ENCODE measurements at places on chromosomes 6 and 20.

DNA sequence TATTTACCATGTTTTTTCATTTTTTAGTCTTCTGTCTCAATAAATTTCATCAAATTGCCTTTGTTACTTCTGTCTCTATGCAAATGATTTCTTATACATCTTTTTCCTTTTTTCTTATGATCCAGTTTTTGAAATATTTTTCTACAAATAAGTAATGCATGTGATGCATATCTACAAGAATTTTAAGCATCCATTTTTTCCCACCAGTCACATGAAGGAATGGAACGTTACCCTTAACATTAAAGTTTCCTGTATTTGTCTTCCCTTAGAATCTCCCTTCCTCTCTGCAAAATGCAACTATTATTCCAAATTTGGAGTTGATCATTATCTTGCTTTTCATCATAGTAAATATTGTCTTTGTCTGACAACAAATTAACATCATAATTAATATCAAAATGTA lies 35.5 kb downstream of the PSMB9 start:
- H3K36me3 ChIP-seq: no peaks in the 10 kb centered on the region
- H3K4me3 ChIP-seq: no peak overlapping the region
- no peak for DNase-seq
- no peak overlapping the region for H3K27ac ChIP-seq
- H3K4me1 ChIP-seq: peaks cover 15% of the 10 kb centered on the region
- peaks cover 19% of the 10 kb centered on the region for H3K27me3 ChIP-seq

DNA sequence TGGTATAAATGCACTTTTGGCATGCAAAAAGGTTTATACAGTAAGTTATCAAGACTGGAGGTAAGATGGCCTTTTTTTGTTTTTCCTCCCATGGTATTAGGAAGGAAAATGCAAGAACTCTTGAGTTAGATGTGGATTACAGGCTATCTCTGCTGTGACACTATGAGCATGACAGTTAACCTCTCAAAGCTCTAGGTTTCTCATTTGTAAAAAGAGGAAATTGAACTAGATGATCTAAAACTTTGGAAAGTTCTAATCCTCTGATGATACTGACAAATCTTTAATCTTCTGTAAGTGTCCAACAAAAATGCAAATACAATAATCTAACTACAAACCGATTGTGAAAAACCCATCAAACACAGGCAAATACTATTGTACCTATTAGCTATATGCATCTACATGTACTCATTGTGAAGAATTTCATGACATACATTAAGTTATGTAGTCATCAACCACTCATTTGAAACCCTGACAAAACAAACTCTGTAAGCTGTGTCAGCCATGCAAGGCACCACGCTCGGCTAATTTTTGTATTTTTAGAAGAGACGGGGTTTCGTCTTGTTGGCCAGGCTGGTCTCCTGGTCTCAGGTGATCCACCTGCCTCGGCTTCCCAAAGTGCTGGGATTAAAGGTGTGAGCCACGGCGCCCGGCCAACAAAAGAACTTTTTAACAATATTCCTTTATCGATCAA lies 4.2 kb downstream of the CDK19 start:
- no peak overlapping the region for H3K27ac ChIP-seq
- H3K27me3 ChIP-seq: no peaks in the 10 kb centered on the region
- no peak for DNase-seq
- H3K4me1 ChIP-seq: peaks cover 12% of the 10 kb centered on the region
- peaks cover 8% of the 10 kb centered on the region for H3K36me3 ChIP-seq

GRCh38 chr6:37554480-37554819 lies 54.8 kb upstream of the CCDC167 start:
- peaks cover 52% of the 10 kb centered on the region for H3K4me1 ChIP-seq
- no peak overlapping the region for H3K4me3 ChIP-seq
- no peak for DNase-seq
- no peaks in the 10 kb centered on the region for H3K36me3 ChIP-seq
- no peaks in the 10 kb centered on the region for H3K27me3 ChIP-seq

DNA sequence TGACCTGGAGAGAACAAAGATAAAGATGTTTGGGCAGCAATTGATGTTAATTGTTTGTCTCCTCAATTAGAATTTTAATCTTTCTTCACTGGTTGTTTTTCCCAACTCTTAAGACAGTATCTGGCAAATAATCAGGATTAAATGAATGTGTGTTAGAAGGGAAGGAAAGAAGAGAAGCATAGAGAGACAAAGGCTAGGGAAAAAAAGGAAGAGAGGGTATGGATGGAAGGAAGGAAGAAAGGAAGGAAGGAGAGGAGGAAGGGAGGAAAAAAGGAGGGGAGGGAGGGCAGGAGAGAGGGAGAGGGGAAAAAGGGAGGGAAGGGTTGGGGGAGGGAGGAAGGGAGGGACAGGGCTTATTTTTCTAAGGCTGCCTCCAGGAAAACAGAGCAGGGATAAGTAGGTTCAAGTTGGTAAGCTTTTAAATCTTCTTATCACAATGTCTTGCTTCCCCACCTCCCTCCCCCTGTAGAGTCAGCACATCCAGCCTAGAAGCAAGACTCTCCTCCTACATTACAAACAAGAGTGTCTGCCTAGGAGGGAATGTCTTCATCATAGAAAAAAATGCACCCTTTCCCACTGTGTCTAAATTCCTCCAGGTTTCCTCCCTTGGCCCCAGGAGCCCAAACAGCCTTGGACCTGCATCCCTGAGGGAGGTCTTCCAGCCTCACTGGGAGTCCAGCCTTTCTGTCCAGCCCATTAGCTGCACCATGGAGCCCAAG lies 447.8 kb upstream of the JARID2 start:
- H3K36me3 ChIP-seq: no peaks in the 10 kb centered on the region
- DNase-seq: no peak
- H3K27me3 ChIP-seq: peaks cover 19% of the 10 kb centered on the region
- no peak overlapping the region for H3K27ac ChIP-seq
- H3K4me1 ChIP-seq: peaks cover 16% of the 10 kb centered on the region
- no peak overlapping the region for H3K4me3 ChIP-seq

DNA sequence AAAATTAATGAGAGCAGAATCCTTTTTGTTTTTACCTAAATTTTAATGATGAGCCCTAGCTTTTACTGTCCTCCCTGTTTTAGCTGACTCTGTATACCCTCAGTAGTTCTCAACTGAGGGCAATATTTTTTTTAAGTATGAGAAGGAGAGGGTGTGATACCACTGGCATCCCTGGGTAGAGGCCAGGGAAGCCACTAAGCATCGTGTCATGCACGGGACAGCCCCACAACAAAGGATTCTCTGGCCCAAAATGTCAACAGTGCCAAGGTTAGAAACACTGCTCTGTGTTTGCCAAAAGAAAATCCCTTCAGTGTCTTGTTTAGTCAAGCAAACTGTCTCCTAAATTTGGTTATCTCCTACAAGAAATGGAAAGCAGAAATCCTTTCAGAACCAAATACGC lies 210.4 kb downstream of the KCNQ5 start:
- H3K4me3 ChIP-seq: no peak overlapping the region
- H3K27me3 ChIP-seq: no peaks in the 10 kb centered on the region
- no peak overlapping the region for H3K27ac ChIP-seq
- H3K36me3 ChIP-seq: no peaks in the 10 kb centered on the region
- no peaks in the 10 kb centered on the region for H3K4me1 ChIP-seq
- no peak for DNase-seq

- peak overlapping the region; percentile 80 for H3K27ac ChIP-seq
- H3K27me3 ChIP-seq: peaks cover 33% of the 10 kb centered on the region
- H3K36me3 ChIP-seq: no peaks in the 10 kb centered on the region
- peak overlapping the region; percentile 2 for H3K4me3 ChIP-seq
- no peak for DNase-seq
Observed at GRCh38 chr6:24583463-24584381, 62.3 kb downstream of the KIAA0319 start.

GRCh38 chr20:58053391-58054055 lies 174.9 kb downstream of the ANKRD60 start:
- H3K4me1 ChIP-seq: peaks cover 4% of the 10 kb centered on the region
- no peak for DNase-seq
- no peaks in the 10 kb centered on the region for H3K36me3 ChIP-seq
- peaks cover 18% of the 10 kb centered on the region for H3K27me3 ChIP-seq
- H3K4me3 ChIP-seq: no peak overlapping the region

DNA sequence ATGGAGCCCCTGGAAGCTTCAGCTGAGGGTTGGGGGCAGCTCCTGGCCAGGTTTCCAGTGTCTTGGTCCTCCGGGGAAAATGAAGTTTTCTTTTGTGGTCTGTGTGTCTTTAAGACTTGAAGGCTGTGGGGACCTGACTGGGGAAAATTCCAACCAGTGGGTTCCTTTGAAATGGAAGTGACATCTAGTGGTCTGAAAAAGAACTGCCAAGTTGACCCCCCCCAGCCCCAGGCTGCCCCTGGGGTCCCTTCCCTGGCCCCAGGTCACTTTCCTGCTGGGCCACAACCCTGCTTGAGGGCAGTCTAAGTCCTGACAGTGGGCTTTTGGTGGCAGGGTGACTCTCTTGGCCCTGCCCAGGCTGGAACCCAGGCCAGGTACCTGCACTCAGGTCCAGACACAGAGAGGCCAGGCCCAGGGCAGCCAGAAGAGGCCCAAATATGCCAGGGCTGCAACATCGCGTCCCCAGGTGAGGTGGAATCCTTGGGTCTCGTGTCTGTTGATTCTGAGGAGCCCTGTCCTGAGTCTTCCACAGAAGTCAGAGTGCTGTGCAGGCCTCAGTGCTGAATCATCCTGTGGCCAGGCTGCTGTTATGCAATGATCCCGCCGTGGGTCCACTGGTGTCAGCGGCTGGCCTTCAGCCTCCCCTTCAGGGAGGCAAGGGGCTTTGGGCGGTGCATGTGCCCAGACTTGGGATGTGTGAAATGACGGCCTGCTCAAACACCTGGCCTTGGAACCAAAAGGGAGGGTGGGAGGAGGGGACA lies 68.4 kb downstream of the VEGFA start:
- H3K27ac ChIP-seq: peak overlapping the region; percentile 47
- H3K27me3 ChIP-seq: no peaks in the 10 kb centered on the region
- H3K36me3 ChIP-seq: no peaks in the 10 kb centered on the region
- H3K4me1 ChIP-seq: peaks cover 19% of the 10 kb centered on the region
- DNase-seq: peak; percentile 48

DNA sequence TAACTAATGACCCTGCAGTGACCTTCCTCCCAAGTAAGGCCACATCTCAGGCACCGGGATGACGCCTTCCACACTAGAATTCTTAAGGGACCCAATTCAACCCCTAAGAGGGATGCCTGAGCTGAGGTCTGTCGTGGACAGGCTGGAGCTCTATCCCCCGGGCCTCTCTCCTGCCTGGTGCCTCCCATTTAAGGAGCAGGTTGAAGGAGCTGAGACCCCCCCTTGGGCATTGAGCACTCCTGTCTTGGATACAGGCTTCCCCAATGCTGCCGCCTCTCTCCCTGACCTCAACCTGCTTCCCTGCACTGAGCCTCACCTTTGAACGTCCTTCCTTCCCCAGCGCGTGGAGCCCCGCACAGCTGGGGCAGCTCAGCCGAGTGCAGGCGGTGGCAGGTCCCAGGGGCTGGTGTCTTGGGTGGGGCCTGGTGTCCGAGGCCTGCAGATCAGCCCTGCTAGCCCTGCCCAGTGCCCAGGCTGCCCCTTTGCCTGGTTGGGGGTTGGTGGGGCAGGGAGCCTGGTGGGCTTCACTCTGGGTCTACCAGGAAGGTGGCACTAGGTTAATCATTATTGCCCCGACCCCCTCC lies 19.9 kb upstream of the BHLHE23 start:
- no peak for DNase-seq
- H3K4me3 ChIP-seq: no peak overlapping the region
- peaks cover 72% of the 10 kb centered on the region for H3K27me3 ChIP-seq
- no peak overlapping the region for H3K27ac ChIP-seq
- no peaks in the 10 kb centered on the region for H3K36me3 ChIP-seq

DNA sequence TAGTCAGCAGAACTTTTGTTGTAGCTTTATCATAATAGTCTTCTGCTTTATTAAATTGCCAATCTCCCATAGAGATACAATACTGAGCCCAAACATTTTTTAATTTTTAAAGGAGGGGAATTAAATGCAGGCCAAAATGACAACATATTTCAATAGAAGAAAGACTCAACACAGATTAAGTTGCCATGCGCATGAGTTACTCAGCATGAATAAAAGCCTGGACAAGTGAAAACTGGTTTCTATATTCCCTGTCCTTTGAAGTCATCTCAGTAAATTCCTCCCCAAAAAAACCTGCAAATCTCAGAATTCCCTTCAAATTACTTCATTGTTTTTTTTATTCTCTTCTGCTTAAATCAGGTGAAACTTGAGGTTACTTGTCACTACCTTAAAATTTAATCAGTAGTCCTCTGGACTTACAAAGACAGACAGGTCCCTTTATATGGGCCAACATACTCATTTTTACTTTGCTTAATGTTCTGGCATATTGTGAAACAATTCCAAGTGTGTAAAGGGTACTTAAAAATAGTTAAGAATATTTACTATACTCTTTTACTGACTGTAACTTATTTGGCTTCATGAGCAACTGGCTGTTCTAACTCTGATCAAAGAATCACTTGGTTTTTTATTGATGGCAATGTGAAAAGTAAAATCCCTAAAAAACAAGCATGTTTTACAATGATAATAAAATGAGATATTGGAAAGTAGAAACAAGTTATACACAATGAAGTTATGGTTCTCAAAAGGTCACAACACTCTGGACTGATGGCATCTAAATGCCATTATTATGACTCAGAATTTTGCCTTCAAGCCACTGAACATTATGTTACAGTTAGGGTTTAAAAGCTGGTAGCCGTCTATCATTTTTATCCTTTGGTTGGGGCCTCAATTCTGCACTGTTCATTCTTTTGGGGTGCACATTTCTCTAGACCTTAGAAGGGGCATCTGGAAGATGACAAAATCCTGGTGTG lies 49.9 kb upstream of the COL21A1 start:
- no peak for DNase-seq
- no peaks in the 10 kb centered on the region for H3K36me3 ChIP-seq
- peaks cover 12% of the 10 kb centered on the region for H3K4me1 ChIP-seq
- no peak overlapping the region for H3K27ac ChIP-seq

DNA sequence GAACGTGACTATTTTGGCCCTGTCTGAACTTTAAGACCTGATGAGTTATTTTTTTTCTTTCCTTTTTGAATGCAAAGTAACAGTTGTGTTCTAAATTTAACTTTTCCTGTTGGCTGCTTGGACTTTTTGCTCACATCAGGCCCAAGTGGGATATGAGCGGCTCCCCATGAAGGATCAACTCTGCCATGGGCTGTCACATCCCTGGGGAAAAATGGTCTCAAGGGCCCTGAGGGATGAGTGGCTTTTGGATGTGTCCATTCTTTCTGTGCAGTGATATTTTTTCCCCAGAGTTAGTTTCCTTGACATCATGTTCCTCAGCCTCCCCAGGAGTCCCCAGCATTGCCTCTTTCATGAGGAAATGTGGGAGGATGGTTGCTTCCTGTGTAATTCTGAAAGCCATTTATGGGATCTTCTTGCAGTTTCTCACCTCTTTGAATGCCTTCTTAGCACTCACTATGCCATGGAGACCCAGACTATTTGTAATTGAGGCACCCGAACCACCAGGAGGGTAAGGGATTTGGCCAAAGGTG lies 92.5 kb downstream of the SLC24A3 start:
- peaks cover 16% of the 10 kb centered on the region for H3K4me1 ChIP-seq
- no peaks in the 10 kb centered on the region for H3K27me3 ChIP-seq
- H3K36me3 ChIP-seq: no peaks in the 10 kb centered on the region
- H3K27ac ChIP-seq: no peak overlapping the region
- H3K4me3 ChIP-seq: no peak overlapping the region

- H3K27ac ChIP-seq: no peak overlapping the region
- DNase-seq: no peak
- peaks cover 12% of the 10 kb centered on the region for H3K4me1 ChIP-seq
- H3K36me3 ChIP-seq: peaks cover 2% of the 10 kb centered on the region
- no peak overlapping the region for H3K4me3 ChIP-seq
Observed at GRCh38 chr6:2547355-2547754, 203.4 kb downstream of the MYLK4 start.

All from mesothelial cell of epicardium (in vitro differentiated cells).